ENCODE measurements at places on chromosomes 1 and 21.

GRCh38 chr1:214002472-214002871 lies 14.7 kb downstream of the PROX1 start:
- no peak for DNase-seq

DNA sequence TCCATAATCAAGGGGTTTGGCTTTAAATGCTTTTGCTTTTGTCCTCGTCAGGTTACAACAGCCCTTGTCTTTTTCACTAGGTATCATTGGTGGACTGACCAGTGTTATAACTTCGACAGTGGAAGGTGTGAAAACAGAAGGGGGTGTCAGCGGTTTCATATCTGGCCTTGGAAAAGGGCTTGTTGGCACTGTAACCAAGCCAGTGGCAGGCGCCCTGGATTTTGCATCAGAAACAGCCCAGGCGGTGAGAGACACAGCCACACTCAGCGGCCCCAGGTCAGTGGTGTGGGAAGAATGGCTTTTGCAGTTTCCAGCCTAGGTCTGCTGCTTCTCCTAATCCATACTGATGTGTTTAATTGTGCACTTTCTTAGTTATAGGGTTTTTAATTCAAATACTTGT lies 157.9 kb downstream of the DHRS3 start:
- DNase-seq = no peak

- no peak for DNase-seq
These were observed 89.8 kb downstream of the TMEM200B start for GRCh38 chr1:29033829-29034466.

GRCh38 chr1:244653439-244654107 lies 647 bp downstream of the DESI2 start:
- no peak for DNase-seq

DNA sequence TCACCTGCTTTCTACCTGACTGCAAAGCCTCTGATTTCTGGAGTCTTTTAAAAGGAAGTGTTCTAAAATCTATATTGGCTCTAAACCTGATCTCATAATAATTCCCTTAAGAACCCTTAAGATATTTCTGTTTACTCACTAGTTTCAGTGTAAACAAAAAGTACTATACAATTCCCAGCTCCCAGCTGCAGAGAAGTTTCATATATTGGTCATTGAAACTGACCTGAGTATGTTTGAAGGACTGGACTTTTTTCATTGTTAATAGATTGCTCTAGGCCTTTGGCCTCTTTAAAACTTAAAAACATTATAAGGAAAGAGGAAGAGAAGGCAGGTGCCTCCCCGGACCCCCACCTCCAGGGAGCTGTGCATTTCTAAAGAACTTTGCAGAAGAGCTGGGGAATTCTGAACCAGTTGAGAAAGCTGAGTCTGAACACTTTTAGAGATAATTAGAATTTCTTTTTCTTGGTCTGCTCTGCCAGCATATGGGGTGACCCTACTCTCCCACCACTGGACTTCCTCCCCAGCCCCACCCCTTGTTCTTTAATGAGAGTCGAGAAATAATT lies 23.7 kb downstream of the CLIC6 start:
- no peak for DNase-seq
